ENCODE measurements at places on chromosomes 5 and 9. TPM values are rescaled to one million over a fixed set of nuclear protein-coding genes. Genes with fewer than 3 reads are reported as not detected.

DNA sequence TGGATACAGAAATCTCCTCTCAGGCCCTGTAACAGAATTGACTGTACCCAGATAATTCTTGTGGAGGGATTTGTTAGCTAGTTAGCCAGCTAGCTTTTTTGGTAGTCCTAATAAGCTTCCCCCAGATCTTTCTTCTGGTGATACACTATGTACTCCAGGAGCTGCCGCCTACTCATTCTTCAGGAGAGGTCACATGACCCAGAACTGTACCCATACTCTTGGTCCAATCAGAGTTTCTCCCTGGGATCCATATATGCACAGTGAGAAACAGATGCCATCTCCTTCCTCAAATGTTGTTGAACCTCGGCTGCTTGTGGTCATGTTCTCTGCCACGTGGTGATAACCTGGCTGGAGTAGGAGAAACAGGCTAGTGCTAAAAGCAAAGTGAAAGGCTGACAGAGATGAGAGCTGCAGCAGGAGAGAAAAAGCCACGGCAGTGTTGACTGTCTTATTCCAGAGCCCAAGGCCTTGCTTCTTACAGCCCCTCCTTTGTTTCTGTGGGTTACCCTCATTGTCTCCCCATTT lies 123.0 kb upstream of the RFX3 start:
- no peak for DNase-seq

GRCh38 chr5:69167929-69168328 lies 979 bp downstream of the CCNB1 start:
- no peak for DNase-seq

DNA sequence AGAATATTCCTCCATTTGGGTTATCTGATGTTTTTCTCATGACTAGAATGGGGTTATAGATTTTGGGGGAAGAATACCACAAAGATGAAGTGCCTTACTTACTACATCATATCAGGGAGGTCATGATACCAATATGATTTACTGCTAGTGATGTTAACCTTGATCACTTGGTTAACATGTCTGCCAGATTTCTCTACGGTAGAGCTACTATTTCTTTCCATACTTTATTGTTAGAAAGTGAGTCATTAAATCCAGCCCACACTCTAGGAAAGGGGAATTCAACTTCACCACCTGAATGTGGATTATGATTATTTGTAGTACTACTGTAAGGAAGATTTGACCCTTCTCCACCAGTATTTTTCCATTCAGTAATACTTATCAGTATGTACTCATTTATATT lies 64.7 kb downstream of the UBE2R2 start:
- DNase-seq: no peak

DNA sequence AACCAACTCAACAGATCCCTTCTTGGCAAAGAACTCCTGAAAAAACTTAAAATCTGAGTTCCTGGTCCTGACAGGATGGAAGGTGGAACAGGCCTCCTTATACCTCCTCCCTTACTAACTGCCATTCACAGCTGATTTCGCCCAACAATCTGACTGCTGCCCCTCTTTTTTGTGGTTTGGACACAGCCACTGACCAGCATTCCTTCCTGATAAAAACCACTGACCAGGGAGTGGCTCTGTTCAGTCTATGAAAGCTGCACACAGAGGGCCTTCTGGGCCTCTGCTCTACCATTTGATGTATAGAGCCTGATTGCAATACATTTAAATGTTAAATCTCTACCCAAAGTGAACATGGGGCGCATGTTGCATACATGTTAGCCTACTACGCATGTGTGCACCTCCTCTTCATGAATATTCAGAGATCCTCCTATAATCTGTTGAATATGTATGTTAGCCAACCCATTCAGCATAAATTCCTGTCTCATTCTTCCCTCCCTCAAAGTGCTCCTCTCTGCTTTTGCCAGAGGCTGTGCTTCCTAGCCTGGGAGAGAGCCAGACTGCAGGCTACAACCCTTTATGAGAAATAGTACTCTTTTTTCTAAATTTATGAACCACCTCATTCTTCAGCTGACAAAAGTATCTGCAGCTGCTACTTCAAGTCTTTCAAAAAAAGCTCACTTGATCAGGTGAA lies 93.7 kb upstream of the MRPS30 start:
- DNase-seq: no peak

GRCh38 chr5:157258450-157258849 lies 7.5 kb upstream of the CYFIP2 start:
- no peak for DNase-seq

DNA sequence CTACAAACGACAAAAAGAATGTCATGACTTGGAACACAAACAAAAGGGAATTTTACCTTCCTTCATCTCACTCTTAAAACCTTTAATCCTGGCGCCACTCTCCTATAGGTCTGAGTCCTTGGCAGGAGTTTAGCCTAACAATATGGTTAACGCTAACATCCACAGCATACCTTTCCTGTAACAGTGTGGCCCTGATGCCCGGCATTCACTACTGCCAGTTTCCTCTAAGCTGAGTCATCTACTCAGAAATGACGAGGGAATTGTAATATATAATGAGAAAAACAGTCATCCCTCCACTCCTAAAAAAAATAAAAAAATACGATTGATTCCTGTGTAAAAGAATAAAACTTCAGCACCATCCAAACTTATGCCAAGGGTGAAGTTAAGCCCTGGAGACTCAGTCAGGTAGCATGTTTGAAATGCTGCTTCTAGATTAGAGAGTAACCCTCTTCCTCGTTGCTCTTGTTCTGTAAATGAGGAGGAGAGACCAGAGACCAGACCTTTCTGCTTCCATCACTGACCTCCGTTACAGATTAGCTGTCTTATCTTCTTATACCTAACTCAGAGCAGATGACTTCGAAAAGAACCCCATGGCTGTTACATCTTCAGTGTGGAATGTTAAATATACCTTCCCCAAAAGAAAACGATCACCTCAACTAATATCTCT lies 37.4 kb downstream of the CCDC125 start:
- DNase-seq: peak; percentile 23

GRCh38 chr5:61732796-61733195 lies 400.7 kb downstream of the ZSWIM6 start:
- DNase-seq: no peak

DNA sequence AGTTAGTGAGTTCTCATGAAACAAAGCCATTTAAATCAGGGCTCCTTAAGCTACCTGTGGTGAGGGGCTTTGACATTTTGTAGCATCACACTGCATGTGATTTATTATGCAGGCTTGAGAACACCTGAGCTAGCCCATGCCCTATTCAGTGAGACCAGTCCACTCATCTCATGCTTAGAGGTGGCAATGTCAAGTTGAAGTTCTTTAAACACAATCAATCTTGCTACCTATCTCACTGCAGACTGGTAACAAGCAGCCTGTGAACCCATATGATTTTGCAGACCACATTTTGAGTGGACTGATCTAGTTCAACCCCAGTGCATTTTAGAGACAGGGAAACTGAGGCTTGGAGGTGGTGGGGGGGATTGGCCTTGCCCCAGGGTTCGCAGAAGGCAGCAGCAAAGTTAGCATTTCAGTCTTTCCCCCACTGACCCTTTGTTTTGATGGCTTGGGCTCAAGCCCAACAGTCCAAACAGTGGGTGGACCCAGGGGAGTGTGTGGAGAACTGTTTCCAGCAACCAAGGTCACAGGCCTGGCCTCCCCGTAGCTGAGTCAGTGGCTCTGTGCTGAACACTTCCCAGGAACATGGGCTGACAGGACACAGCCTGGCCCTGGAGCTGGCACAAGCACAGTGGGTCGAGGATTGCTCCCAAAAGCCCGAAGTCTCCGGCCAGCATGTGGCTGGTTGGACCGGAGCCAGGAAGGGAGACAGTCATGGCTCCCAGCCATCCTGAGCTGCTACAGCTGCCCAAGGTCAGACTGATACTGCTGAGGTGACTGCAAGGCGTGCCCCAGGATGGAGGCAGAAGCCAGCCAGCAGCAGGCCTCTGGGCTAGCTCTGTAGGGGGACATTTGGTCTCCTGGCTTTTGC lies 95.3 kb downstream of the RGS3 start:
- DNase-seq: no peak

- no peak for DNase-seq
Observed at GRCh38 chr9:117777823-117778222, 73.6 kb downstream of the TLR4 start.

- DNase-seq: no peak
Observed at GRCh38 chr5:15734058-15734457, 234.1 kb downstream of the FBXL7 start.

GRCh38 chr9:98724810-98725530 lies 16.2 kb upstream of the GABBR2 start:
- no peak for DNase-seq

DNA sequence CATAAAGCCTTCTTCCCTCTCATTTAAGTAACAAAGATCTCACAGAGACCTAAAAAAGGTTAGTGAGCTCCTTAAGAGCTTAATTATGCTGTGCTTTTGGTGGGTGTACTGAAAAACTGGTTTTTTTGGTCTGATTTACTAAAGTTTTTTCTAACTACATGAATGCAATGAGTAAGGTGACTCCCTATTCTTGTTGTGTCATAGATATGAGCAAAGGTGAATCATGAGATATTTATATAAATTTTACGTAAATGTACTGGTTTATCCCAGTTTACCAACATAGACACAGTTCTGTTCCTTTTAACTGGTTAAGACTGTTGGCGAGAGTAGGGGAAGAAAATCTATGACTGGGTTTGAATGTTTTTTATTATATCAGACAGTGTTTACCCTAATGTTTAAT lies 250.5 kb downstream of the NR2F1-AS1 start:
- no peak for DNase-seq

- no peak for DNase-seq
Observed at GRCh38 chr5:68379275-68380036, 163.9 kb downstream of the PIK3R1 start.

Gene CTXN3
- polyA plus RNA-seq: not detected

DNA sequence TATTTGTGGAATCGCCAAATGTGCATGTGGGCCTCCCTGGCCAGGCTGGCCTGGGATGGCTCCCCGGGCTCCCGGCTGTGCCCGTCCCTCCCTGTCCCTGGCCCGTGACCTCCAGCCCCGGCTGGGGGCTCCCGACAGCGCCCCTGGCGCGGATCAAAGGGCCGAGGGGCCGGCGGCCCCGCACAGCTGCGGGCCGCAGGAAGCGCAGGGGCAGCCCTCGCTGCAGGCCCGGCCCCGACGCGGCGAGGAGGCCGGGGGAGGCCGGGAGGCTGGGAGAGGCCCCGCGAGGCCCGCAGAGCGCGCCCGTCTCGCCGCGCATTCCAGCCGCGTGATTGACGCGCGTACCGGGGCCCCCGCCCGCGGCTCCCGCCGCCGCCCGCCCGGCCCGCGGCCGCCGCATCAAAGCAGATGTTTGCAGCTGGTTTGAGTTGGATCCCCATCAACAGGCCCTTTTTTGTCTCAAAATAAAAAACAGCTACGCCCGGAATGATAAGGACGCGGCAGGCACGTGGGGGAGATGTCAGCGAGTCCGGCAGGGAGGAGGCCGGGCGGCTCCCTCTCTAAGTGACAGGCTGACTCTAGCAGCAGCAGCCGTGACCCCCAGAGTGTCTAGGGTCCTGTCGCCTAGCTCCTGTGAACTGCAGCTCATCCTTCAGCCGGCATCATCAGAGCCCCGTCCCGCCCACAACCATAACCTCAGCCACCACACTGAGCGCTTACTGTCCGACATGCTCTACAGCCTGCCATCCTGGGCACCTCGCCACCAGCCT lies 69.4 kb downstream of the LMX1B start:
- DNase-seq: no peak

GRCh38 chr5:55303238-55303690 lies 4.2 kb downstream of the DHX29 start:
- DNase-seq: peak; percentile 77

DNA sequence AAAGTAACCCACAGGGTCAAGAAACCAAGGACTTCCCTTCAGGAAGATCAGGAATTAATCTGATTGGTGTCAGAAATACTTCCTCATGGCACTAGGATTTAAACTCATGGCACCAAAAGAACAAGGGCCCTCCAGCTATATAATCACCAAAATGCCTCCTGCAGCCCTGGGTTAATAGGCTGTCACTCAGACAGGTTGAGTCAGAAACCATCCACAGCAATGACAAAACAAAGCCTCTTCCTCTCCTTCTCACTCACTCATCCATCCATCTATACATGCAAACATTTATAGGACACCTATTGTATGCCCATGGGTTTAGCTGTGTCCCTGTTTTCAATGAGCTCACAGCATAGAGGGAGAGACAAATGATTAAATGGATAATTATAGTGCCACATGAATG lies 62.5 kb upstream of the SPOCK1 start:
- no peak for DNase-seq

GRCh38 chr5:43042176-43042625 lies 2.1 kb upstream of the ANXA2R start:
- no peak for DNase-seq

- DNase-seq: no peak
Observed at GRCh38 chr5:58918021-58918729, 335.3 kb downstream of the RAB3C start.

Gene SLC6A7
- polyA plus RNA-seq: not detected

DNA sequence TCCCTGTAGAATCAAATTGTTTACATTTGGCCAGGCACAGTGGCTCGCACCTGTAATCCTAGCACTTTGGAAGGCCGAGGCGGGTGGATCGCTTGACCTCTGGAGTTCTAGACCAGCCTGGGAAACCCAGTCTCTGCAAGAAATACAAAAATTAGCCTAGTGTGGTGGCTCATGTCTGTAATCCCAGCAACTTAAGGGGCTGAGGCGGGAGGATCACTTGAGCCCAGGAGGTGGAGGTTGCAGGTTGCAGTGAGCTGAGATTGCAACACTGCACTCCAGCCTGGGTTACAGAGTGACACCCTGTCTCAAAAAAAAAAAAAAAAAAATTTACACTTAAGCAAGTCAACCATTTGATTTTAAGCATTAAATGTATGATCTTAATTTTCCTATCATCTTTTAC lies 17.5 kb upstream of the IQGAP2 start:
- DNase-seq: no peak

Gene SPATA31A3
- not detected for polyA plus RNA-seq

DNA sequence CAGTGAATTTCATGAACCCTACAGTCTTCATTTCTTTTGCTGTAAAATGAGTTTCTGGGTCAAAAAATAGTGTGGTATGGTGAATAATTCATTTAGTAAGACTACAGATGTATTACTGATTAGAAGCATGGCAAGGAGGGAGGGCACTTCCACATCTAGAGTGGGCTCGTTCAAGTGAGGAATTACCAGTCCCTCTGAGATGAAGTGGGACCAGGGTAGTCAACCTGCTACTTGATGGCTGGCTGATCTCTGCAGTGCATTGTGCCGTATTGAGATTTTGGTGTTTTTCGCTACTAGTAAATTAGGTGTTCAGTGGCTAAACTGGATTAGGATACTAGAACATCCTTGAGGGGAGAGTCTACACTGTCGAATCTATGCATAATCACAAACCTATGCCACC lies 10.8 kb downstream of the CDC37L1 start:
- DNase-seq: no peak

- DNase-seq: no peak
Observed at GRCh38 chr5:163089926-163090325, 347.5 kb upstream of the CCNG1 start.

Data from AG04450 (cell line).